ENCODE measurements at places on chromosomes 2 and 18. TPM values are rescaled to one million over a fixed set of nuclear protein-coding genes. Genes with fewer than 3 reads are reported as not detected.
A peak's percentile ranks its signal among the peaks of the same experiment; 100 is the strongest.

- DNase-seq: no peak
These were observed 57.5 kb downstream of the MCFD2 start for GRCh38 chr2:46857871-46858701.

GRCh38 chr2:238094438-238095022 lies 5.6 kb upstream of the ESPNL start:
- peak; percentile 6 for DNase-seq

GRCh38 chr18:1103537-1103936 lies 198.9 kb downstream of the ADCYAP1 start:
- no peak for DNase-seq

GRCh38 chr18:55048892-55049291 lies 89.6 kb upstream of the CCDC68 start:
- no peak for DNase-seq

DNA sequence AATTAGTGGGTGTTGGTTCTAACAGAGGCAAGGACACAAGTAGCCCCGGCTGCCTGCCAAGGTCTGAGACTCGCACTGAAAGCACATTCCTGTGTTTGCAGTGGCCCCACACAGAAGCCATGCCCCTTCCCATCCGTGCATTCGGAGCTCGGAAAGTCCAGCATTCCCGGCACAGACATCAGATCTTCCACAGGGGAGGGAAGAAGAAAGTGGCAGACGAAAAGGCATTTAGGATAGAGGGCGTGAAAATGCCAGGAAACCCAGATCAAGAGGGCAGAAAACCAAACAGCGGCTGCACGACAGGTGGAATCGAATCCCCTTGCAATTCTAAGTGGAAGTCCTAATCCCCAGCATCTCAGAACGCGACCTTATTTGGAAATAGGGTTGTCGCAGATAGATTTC lies 105.5 kb upstream of the ASB18 start:
- no peak for DNase-seq

DNA sequence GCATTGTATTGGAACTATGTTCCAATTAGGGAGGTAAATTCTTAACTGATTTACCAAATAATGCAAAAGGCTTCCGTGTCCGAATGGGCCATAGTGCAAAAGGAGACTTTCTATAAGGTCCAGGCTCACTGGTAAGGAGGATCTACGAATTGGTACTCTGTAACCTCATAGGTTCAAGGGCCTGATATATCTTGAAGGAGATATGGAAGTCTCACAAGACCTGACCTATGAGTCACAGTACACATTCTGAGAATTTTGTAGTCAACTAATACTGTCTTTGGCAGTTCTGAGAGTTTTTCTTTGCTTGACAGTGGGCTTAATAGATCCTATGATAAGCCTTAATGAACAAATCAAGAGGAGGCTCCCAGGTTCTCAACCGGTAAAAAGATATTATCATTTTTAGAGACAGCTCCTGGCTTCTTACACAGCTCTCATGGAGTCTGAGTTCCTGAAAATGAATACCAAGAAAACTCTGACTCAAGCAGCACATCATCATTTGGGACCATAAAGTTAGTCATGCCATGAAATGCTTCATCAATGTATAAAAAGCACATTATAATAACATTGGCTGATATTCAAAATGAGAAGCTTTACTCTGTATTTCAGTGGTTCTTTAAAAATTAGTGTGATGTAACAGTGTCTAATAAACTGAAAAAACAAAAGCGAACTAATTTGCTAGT lies 1275.2 kb upstream of the CRIM1 start:
- no peak for DNase-seq

DNA sequence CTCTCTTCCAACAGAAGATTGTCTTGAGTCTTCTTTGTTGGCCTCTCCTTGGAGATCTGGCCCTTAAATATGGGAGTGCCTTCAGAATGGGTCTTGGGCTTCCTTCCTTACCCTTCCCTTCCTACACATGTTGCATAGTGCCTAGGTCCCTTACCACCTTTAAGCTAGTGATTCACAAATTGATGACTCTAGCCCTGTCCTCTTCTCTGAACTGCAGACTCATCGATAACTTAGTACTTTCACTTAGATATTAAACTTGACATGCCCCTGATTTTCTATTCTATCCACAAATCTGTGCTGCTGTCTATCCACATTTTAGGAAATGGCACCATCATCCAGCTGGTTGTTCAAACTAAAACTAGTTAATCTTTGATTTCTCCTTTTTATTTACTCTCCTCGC lies 9.1 kb upstream of the DYTN start:
- no peak for DNase-seq

GRCh38 chr2:36568516-36569246 lies 29.3 kb downstream of the FEZ2 start:
- DNase-seq: no peak

GRCh38 chr2:22829791-22830190 lies 555.2 kb upstream of the KLHL29 start:
- no peak for DNase-seq

DNA sequence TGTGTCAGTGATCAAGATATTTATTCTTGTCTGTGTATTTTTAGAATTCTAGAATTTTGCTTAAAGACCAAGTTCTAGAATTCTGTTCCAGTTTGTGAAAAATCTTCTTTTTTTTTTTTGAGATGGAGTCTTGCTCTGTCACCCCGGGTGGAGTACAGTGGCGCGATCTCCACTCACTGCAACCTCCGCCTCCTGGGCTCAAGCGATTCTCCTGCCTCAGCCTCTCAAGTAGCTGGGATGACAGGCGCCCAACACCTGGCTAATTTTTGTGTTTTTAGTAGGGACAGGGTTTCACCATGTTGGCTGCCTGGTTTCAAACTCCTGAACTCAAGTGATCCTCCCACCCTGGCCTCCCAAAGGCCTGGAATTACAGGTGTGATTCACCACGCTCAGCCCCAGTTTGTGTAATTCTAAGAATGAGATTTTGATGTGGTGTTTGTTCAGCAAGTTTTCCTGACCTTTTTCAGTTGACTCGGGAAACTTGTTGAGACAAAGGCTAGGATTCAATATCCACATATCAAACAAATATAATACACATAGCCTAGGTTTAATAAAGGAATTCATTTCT lies 3.6 kb downstream of the EIF5B start:
- no peak for DNase-seq

DNA sequence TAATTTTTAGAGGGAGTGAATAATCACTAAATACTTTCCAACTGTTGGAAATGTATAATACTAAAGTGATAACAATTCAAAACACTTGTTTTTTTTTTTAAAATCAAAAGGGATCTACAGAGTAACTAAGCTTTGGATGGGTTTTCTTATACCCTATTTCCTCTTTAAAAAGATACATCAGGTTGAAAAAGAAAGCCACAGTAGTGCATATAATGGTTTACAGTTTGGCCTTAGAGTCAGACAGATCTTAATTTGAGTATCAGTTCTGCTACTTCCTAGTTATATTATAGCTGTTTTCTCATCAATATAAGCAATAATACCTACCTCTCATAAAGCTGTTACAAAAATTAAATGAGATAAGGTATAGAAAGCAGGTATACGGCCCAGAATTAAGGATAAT lies 28.5 kb downstream of the PSME4 start:
- no peak for DNase-seq

- no peak for DNase-seq
These were observed 102.2 kb downstream of the KIAA1328 start for GRCh38 chr18:36931106-36931505.

GRCh38 chr2:177693658-177694339 lies 301.2 kb downstream of the AGPS start:
- no peak for DNase-seq

- DNase-seq: no peak
These were observed 111.3 kb upstream of the SLC14A2 start for GRCh38 chr18:45503990-45504389.

DNA sequence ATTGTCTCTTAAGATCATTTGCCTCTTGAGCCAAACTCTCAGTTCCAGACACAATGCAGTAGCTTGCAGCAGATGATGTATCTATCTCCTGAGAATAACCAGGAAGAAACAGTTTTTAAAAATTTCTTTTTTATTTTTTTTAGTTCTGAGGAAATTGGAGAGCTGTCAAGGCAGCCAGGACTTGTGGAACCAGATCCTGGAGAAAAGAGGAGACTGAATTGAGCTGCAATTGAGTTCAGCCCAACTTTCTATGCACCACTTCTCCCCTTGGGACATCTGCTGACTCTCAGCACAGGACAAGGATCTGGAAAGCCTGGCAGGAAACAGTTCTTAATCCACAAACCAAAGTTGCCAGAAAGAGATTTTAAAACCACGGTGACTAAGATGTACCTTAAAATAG lies 13.5 kb upstream of the CSRNP3 start:
- DNase-seq: no peak

DNA sequence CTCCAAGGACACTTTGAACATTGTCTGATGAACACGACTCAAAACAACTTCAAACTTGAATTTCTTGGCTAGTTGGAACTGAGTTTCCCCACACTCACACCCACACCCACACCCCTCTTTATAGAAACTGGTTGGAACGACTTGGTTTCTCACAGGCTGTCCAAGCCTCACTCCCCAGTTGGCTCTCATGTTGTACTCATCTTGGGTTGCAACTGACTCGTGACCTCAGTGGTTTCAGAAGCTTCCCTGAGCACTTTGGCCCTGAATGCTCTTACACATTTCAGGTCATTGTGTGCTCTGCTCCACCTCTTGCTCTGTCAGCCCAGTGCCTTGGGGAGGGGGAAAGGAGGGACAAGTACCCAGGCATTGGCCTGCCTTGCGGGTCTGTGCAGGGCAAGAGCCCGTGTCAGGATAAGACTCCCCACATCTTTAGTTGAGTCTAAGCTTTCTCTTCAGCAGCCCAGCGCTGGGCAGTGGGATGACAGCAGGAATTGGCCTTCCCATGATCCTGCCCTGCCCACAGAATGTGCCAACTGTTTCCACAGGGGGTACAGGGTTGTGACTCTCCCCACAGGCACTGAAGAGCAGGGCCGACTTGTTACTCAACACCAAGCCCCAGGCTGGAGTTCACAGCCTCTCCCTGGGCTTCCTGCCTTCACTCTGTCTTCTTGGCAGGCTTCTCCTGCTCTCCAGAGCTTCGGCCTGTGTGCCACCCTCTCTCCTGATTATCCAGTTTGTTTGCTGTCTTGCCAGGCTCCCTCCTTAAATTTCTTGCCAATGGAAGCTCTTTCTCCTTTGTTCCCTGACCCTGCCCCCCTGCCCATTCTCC lies 104.6 kb downstream of the RTN4 start:
- DNase-seq: no peak

Gene TSPYL6
- total RNA-seq: not detected

Gene DNPEP
- total RNA-seq: 120 TPM

Gene FAM168B
- total RNA-seq: 70.3 TPM

Gene ABHD1
- 1.2 TPM for total RNA-seq

Gene STK16
- total RNA-seq: 33.3 TPM
